ENCODE measurements at places on chromosomes 12 and 14. TPM values are rescaled to one million over a fixed set of nuclear protein-coding genes. Genes with fewer than 3 reads are reported as not detected.
A peak's percentile ranks its signal among the peaks of the same experiment; 100 is the strongest.

DNA sequence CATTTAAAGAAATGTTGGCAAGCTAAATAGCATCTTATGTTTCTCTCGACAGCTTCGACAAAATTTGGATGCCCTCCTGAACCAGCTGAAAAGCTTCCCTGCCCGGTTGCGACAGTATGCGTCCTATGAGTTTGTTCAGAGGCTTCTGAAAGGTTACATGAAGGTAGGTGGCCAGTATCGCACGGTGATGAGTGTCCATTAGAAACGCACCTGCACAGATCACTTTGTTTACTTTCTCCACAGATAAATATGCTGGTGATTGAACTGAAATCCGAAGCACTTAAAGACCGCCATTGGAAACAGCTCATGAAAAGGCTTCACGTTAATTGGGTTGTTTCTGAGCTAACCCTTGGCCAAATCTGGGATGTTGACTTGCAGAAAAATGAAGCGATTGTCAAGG lies 36.5 kb downstream of the DYNC1H1 start:
- DNase-seq, result no peak

DNA sequence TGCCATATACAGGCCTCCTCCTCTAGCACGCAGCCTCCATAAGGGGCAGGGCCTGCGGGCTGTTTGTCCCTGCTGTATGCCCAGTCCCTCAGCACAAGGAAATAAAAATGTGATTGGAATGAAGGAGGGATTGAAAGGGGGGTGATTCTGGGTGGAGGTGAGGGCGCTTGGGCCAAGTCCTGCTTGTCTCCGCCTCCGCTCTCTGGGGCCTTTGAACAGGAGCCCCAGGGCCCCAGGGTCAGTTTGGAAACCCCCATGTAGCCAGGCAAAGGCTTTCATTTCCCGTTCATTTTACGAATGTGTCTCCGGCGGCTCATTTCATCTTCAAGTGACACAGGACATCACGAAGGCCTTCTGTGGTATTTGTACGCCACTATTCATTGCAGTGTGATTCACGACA lies 4.5 kb upstream of the CACNA2D4 start:
- no peak for DNase-seq

- DNase-seq, result no peak
Observed at GRCh38 chr14:103141117-103141796, 18.0 kb downstream of the TNFAIP2 start.

GRCh38 chr12:3149515-3150307 lies 72.5 kb downstream of the TSPAN9 start:
- no peak for DNase-seq

- no peak for DNase-seq
Observed at GRCh38 chr14:73606271-73606670, 6.0 kb upstream of the ACOT6 start.

DNA sequence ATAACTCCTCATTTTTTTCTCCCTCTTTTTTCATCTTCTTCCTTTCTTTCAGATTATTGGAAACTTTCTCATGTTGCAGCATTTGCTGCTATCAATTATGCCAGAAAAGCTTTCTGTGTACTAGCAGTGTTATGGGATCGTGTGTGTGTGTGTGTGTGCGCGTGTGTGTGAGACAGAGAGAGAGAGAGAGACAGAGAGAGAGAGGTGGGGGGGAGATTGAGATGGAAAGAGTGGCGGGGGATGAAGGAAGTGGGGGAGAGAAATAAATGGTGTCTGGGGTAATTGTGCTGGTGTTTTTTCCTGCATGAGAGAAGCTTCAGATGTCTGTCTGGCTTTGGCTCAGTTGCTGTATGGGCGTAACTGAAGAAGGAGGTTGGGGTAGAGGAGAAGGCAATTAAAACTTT lies 268.9 kb downstream of the RAD51B start:
- DNase-seq, result no peak

- DNase-seq, result no peak
Observed at GRCh38 chr12:113245695-113246477, 24.6 kb downstream of the TPCN1 start.

DNA sequence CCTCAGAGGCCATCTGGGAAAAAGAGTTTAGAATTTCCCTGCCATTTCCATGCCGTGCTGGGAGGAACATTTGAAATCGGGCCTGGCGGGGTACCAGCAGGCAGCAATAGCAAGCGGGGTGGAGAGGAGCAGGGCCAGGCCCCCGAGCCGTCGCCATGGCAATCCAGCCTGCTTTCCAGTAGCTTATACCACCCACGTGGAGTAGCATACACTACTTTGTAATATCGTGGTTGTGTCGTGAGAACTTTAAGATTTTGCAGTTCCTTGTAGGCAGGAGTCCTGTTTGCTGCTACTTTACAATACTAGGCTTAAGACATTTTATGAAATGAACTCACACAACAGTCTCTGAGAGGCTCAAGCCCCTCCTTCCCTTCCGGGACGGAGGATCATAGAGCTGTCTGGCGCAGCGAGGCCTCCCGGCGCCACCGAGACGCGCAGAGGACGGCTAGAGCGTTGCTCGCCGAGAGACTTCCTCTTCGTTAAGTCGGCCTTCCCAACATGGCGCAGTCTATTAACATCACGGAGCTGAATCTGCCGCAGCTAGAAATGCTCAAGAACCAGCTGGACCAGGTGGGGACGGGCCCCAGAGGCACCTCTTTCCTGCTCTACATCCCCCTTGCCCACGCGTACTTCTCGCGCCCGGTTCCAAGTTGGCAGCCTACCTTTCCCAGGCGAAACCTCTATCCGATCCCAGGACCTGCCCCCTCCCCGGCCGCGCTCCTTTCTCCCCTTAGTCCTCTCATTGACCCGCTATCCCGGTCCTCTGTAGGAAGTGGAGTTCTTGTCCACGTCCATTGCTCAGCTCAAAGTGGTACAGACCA lies at the start of gene PFDN5:
TSS of gene PFDN5 (plus strand) at position 473 of the 821 bp plus-strand sequence. CDS start at position 499, 26 bp downstream.
- DNase-seq, result peak; percentile 75

DNA sequence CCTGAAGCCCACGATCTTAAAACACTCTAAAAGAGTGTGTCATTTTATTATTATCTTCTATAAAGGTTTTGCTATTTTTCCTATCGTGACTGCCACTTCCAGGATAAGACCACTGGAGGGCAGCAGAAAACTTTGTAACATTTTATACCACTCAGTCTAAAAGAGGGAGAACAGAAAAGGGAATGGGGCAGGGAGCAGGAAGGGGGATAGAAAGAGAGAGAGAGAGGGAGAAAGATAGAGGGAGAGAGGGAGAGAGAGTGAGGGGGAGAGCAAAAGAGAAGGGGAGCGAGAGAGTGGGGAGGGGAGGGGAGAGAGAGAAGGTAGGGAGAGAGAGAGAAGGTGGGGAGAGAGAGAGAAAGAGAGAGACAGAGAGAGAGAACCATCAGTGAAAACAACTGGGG lies 2.0 kb upstream of the ART4 start:
- DNase-seq, result peak; percentile 63

DNA sequence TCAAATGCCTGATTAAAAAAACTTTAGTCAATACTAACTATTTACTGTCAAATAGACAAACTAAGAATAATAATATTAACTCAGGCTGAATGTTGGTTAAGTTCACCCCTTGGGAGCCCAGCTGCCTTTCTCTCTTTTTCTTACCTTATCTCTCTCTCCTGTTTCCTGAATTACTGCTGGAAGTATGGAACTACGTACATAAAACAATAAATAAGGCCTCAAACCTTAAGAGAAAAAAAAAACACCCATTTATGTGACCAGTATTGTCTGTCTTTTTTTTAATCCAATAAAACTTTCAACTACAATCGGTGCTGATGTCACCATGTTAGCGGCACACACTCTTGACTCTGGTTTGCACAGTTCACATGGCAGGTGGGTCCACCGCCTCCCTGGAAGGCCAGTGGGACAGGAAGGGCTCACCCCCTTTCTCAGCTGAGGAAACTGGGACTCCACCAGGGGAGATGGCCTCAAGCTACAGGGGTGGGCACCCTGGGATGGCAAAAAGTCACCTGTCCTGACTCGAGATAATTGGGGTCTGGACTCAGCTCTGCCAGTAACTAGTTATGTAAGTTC lies 21.3 kb downstream of the BCL11B start:
- DNase-seq, result no peak

DNA sequence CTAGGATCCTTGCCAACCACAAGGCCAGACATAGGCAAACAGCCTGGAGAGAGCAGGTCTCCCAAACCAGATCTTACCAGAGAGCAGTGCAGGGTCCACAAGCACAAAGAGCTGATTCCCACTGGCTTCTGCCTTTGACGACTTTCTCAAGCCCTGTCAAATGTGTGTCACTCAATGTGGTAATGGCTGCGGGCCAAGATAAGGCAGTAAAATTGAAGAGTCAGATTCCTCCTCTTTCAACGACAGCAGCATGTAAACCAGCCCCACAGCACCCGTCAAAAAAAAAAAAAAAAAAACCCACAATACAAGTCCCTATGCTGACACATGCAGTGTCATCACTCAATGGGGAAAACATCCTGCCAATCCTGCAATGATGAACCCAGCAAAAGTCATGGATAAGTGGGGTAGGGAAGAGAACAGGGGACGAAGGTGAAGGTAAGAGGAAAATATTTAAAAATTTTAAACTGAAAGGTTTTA lies at the start of gene STON2:
TSS of gene STON2 (minus strand) at position 123 of the 477 bp plus-strand sequence. CDS start 1,942 bp downstream, outside the sequence.
- DNase-seq, result no peak

DNA sequence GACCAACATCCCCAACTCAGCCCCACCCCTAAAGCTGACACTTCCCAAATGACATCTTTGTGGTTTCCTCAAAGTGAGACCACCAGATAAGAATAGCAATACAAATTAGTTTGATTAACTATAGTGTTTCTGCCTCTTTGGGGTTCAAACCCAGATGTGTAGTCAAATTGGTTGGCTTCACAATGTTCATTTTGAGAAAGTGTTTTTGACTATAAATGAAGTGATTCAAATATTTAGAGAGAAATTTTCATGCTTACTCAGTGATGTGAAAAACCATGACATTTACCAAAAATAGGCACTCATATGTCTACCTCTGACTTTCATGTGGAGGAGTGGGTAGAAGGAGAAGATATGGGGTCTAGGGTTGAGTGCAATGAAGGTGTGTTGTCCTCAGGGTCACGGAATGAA lies 218.4 kb downstream of the BCAT1 start:
- DNase-seq, result no peak

- DNase-seq, result no peak
Observed at GRCh38 chr12:108888031-108888430, 8.1 kb downstream of the DAO start.

DNA sequence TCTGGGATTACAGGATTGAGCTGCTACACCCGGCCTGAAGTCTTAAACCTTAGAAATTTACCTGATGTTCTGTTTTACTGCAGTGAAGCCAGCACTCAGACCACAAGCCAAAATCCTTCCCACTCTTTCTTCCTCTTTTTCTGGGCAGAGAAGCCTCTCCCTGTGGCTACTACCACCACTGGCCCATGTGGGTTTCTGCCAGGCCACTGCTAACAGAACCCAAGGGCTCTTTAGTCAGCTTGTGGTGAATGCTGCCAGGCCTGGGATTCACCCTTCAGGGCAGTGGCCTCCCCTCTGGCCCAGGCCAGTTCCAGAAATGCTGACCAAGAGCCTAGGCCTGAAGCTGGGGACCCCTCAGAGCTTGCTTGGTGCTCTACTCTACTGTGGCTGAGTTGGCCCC lies 35.3 kb downstream of the GAS2L3 start:
- DNase-seq, result no peak

- DNase-seq, result no peak
Observed at GRCh38 chr12:123914726-123915333, 57.8 kb downstream of the CCDC92 start.

METTL3 gene
- 59.0 TPM for total RNA-seq

KCNMB4 gene
- total RNA-seq, result 1.8 TPM

ARF3 gene
- 79.4 TPM for total RNA-seq

AQP6 gene
- not detected for total RNA-seq

CMA1 gene
- total RNA-seq, result not detected

KLRC2 gene
- not detected for total RNA-seq

POTEM gene
- not detected for total RNA-seq

GPR162 gene
- not detected for total RNA-seq

ITGB7 gene
- 297 TPM for total RNA-seq

RNASE3 gene
- not detected for total RNA-seq

VIPAS39 gene
- 16.6 TPM for total RNA-seq

TMPO gene
- 105 TPM for total RNA-seq

NOP9 gene
- total RNA-seq, result 30.0 TPM
